ENCODE measurements at places on chromosomes 5 and 9.
A peak's percentile ranks its signal among the peaks of the same experiment; 100 is the strongest.

DNA sequence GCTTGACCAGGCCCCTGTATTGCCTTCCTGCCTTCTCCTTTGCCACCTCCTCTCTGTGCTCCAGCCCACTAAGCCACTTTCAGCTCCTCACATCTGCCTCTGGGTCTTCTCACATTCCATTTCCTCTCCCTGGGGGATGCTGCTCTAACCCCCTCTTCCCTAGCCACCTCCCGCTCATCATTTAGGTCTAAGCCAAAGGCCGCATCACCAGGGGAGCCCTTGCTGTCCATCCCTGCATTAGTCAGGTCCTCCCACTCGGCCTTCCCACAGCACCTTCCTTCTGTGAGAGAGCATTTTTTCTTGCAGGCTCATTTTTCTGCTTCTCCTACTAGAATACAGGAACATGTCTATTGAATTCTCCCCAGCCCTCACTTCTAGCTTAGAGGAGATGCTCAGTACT is 72.6 kb upstream of the GALNT10 start:
- no peak for DNase-seq

DNA sequence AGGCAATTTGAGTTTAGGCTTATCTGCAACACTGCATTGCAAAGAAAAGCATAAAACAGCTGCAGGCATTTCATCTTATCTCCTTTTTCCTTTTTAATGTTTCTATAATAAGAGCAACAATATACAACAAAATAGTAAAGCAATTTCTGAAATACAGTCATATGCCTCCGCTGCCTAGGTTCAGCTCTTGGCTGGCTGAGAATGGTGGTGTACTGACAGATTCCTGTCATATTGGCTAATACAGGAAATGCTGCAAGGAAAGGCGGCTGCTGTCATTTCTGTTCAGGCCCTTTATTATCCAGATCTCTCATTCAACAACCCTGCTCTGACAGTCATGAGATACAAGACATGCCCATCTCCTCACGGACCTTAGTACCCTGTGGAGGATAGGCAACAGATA is 677.0 kb downstream of the TAF11L14 start:
- DNase-seq = no peak

DNA sequence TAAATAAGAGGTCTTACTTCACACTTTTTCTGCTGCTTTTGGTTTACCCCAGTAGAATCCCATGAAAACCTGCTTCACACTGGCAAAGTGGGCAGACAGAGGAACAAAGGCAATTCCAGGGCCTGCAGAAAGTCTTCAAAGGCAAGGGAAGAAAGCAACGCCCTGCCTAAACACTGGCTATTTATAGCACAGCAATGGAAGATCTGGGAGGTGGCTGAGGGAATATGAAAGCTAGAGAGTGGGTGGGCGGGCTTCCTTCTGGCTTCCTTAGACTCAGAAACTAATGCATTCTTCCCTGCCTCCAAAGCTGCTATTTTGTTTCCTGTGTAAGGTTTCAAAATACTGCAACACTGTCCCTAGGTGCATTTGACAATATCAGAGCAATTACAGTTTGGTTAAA is 46.8 kb downstream of the ELAVL2 start:
- no peak for DNase-seq

- DNase-seq = peak; percentile 50
Observed at GRCh38 chr5:43037636-43038495, 2.3 kb downstream of the ANXA2R start.

DNA sequence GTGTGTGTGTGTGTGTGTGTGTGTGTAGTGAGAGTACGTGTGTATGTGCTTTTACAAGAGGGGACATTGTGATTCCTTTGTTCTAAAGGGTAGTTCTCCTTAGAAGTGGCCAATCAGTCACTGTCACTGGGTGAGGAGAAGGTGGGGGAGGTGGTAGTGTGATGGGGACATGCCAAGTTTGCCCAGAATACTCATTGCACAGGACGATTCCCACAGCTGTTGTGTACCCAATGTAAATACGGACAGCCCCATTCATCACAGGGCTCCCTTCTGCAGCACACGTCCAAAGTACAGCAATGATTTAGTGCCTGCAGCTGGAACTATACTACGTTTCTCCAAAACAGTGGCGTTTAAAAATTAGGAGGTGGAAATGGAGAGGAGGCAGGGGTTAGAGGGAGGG is 287.8 kb downstream of the TLR4 start:
- no peak for DNase-seq

DNA sequence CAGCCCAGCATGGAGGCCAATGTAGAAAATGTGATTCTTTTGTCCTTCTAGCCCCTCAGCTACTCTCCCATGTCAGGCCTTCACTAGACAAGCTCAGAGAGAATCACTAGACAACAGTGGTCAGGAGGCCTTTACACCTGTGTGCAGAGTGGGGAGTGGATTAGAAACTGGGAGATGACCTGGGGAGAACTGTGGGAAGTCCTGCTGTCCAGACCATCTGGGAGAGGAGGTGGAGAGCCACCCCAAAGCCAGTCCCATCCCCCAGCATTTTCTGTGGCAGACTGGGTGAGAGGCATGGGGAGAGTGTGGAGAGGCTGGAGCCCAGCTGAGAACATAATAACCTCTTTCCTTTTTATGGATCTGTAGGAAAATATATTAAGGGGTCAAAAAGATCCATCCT is 452.0 kb upstream of the DMAC1 start:
- no peak for DNase-seq

GRCh38 chr9:134740071-134740470 is 98.5 kb downstream of the COL5A1 start:
- DNase-seq = no peak

GRCh38 chr5:139955053-139955605 is 88.0 kb downstream of the NRG2 start:
- no peak for DNase-seq

GRCh38 chr9:98011122-98011521 is 28.0 kb downstream of the ANP32B start:
- no peak for DNase-seq

DNA sequence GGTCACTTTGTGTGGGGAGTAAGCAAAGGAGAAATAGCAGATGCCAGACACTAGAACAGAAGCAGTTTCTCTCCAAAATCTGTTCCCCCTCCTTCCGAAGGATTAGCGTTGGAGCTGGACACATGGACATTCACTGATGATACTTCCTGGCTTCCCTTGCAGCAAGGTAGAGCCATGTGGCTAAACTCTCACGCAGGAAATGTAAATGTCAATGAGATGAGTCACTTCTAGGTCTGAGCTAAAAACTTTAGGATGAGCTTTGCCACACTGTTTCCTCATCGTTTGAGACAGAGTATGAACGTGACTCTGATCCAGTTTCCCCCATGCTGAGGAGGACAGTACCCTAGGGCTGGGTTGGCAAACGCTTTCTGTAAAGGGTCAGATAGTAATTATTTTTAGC is 5.1 kb downstream of the BHMT2 start:
- DNase-seq = peak; percentile 90

DNA sequence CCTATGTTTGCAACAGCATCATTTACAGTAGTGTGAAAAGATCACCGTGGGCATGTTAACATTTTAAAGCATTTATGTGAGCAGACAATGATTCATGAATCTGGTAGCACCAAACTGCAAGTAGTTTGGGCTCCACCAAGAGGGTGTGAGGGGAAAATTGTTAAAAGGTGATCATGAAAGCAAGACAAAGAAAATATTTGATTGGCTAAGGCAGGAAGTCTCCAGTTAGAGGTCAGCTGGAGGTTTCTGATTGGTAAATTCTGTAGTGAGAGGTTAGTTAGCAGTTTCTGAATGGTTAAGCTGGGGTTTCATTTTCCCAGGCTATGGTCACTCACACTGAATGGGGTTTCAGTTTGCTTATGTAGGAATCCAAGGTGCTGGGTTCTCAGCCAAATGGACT is 13.5 kb upstream of the DRD1 start:
- DNase-seq = peak; percentile 5

- DNase-seq = no peak
Observed at GRCh38 chr5:124976086-124976485, 229.6 kb upstream of the ZNF608 start.

DNA sequence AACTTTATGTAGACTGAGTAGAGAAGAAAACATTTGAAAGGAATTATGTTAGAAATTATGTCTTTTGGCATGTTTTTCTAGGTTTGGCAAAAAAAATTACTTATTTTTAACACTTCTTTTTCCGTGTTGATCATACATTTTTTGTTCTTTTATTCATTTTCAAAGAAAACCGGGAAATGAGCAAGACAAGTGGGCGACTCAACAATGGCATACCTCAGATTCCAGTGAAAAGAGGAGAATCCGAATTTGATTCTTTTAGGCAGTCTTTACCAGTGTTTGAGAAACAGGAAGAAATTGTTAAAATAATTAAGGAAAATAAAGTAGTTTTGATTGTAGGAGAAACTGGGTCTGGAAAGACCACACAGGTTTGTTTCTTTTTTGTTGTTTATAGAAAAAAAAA is 12.9 kb downstream of the YTHDC2 start:
- peak; percentile 30 for DNase-seq

DNA sequence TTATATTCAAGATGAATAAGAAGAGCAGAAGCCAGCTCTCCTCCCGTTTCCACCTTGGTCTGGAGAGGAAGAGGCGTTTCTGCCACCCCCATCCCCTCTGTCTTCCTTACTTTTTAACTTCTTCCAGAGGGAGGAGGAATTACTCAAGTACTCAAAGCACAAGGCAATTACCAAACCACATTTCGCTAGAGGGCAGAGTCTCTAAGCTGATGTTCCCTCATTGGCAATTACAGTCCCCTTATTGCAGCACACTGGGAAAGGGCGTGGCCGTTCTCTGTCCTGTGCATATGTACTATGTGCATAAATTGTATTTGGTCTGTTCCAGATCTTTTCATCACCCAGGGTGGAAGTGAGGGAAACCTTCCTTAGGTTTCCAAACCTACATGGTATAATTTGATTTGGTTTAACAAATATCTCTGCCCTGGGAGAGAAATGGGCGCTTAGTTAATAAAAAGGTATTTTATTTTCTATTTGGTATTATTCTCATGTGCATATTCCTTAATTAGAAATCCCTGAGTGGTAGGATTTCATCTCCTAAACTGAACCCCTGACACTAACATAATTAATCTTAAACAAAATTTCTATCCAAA is 29.8 kb upstream of the ALDOB start:
- peak; percentile 80 for DNase-seq

GRCh38 chr5:67538855-67539506 is 342.4 kb upstream of the CD180 start:
- DNase-seq = no peak

GRCh38 chr5:151953833-151954232 is 29.2 kb upstream of the GLRA1 start:
- no peak for DNase-seq

GRCh38 chr5:98492258-98492657 is 281.2 kb upstream of the RGMB start:
- DNase-seq = no peak

- no peak for DNase-seq
Observed at GRCh38 chr5:153358315-153358976, 132.0 kb upstream of the GRIA1 start.

DNA sequence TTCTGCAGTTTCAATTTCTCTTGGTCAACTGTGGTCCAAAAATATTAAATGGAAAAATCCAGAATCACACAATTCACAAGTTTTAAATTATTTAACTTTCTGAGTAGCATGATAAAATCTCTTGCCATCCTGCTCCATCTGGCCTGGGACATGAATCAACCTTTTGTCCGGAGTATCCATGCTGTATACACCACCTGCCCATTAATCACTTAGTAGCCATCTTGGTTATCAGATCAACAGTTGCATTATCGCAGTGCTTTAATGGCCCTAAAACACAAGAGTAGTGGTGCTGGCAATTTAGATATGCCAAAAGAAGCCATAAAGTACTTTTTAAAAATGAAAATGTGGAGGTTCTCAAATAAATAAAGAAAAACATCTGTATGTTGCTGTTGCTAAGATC is 25.3 kb downstream of the EFCAB9 start:
- DNase-seq = no peak

- DNase-seq = no peak
Observed at GRCh38 chr5:33184367-33184766, 256.4 kb upstream of the TARS1 start.

- DNase-seq = no peak
Observed at GRCh38 chr9:18973348-18973747, 59.7 kb downstream of the SAXO1 start.

DNA sequence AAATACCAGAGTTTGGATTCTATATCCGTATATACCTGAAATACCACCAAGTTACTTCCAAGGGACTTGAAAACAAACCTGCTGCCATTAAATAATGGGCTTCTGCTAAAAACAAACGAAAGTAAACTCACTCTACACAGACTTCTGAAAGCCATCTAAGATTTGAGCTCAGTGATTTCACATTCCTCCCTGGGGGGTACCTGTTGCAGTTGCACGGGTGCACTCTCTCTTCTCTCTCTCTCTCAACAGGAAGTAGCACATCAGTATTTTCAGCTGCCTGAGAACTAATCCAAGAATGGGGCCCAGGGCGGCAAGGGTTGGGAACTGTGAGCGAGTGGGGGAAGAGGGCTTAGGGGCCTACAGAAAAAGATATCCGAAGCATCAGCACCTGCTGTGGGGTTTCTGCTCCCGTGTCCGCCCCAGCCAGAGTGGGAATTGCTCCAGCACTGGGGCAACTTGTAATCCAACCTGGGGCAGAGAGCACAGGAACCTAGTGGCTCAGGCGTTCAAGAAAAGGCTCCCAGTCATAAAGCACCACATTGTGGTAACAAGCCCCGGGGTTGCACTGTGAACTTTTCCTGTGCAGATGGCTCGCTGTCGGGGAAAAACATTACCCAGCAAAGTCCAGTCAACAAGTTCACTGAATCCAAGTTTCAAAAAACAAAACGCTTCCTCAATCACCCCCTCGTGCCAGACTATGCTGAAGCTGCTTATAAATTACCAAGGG is 99.8 kb downstream of the EFNA5 start:
- no peak for DNase-seq

- no peak for DNase-seq
Observed at GRCh38 chr9:68533678-68534077, 7.0 kb downstream of the TMEM252 start.

- peak; percentile 4 for DNase-seq
Observed at GRCh38 chr5:122545986-122546385, 228.9 kb upstream of the SNX2 start.

- peak; percentile 69 for DNase-seq
Observed at GRCh38 chr9:36995927-36996705, 38.0 kb downstream of the PAX5 start.

DNA sequence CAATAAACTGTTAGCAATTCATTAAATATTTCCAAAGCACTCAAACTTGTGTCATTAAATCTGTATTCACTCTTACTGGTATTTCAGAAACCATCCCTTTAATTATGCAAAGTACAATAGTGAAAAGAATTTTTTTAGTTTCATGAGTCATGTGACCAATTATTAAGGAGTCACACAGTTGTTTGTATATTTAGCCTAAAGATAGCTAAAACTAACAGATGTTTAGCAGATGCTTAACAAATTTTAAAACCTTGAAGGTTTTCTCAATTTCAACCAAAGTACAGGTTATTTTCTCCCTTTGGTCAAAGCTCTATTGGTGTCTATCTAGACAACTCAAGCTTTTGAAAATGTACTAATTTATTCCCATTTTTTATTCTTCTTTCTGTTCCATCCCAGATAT is 44.1 kb downstream of the PJA2 start:
- DNase-seq = no peak

GRCh38 chr5:98940581-98940980 is 11.8 kb upstream of the CHD1 start:
- DNase-seq = peak; percentile 41

GRCh38 chr9:70802206-70802605 is 319.2 kb downstream of the TRPM3 start:
- DNase-seq = peak; percentile 9

Data from EL (cell line).